GM23248 (cell line): ENCODE measurements at places on chromosomes 11 and 22. TPM values are rescaled to one million over a fixed set of nuclear protein-coding genes. Genes with fewer than 3 reads are reported as not detected.

OR2AG2 gene
- not detected in 2 replicates for polyA plus RNA-seq

MYBPC3 gene
- polyA plus RNA-seq, result 0.08 TPM in 1 of 2 replicates, not detected in the other

PPME1 gene
- 62.1 and 63.5 TPM in 2 replicates for polyA plus RNA-seq

OR5A1 gene
- not detected in 2 replicates for polyA plus RNA-seq

SCGB1A1 gene
- polyA plus RNA-seq, result not detected in 2 replicates
